ENCODE measurements at places on chromosomes 6 and 20.

DNA sequence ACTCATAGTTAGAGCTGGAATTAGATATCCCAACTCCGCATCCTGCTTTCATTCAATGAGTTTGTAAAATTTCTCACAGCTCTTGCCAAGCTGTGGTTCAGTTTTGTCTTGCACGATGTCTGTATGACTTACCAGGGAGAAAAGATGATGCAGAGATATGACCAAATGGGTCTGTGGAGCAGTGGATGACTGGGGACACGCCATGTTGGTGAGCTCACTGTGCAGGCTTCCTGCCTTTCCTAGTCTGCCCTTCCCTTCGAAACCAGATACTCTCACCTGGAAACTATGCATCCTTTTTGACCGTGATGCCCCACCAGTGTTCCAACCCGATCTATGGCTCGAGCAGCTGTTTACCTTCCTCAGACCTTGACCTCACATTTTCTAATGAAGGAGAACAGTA, 262.7 kb upstream of the BMP2 start:
- DNase-seq: no peak

DNA sequence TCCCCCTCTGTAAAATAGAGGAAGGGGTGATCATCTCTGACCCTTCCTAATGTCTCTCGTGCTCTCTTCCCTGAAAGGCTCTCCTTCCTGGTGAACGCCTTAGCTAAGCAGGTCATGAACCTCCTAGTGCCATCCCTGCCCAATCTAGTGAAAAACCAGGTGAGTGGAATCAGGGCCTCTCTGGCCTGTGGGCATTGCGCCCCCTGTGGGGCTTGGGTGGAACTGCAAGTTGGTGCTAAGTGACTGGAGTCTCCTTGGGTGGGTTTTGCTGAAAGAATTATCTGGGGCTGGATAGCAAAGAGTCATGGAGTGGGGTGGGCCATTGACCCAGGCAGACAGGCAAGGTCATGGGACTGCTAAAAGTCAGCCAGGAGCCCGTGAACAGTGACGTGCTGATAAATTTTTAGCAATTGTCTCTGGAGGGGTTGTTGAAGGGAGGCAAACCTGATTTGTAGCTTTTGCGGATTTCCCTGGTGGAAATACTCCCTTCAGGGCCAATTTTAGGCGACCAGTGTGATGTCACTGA, 8.9 kb downstream of the BPIFB1 start:
- peak; percentile 85 for DNase-seq

DNA sequence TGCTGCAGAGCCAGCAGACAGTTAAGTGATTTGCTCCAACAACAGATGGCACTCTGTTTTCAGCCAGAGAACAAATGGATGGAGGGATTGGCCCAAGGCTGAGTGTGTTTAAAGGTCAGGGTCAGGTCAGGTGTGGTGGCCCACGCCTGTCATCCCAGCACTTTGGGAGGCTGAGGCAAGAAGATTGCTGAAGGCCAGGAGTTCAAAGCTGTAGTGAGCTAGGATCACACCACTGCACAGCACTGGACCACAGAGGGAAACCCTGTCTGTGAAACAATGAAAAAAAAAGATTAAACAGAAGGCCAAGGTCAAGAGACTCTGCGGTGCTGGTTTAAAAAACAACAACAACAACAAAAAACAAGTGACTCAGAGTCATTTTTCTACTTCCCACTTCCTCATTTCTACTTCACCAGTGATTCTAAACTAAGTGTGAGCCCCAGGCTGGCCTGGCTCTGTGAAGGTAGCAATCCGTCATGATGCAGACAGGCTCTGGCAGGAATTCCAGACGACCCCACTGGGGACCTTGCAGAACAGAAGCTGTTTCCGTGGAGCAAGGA, 42.5 kb upstream of the ARMC2 start:
- DNase-seq: no peak

- no peak for DNase-seq
Observed at GRCh38 chr6:169960886-169961611, 209.6 kb downstream of the ERMARD start.

GRCh38 chr6:135710042-135710441, 141.5 kb upstream of the PDE7B start:
- no peak for DNase-seq

DNA sequence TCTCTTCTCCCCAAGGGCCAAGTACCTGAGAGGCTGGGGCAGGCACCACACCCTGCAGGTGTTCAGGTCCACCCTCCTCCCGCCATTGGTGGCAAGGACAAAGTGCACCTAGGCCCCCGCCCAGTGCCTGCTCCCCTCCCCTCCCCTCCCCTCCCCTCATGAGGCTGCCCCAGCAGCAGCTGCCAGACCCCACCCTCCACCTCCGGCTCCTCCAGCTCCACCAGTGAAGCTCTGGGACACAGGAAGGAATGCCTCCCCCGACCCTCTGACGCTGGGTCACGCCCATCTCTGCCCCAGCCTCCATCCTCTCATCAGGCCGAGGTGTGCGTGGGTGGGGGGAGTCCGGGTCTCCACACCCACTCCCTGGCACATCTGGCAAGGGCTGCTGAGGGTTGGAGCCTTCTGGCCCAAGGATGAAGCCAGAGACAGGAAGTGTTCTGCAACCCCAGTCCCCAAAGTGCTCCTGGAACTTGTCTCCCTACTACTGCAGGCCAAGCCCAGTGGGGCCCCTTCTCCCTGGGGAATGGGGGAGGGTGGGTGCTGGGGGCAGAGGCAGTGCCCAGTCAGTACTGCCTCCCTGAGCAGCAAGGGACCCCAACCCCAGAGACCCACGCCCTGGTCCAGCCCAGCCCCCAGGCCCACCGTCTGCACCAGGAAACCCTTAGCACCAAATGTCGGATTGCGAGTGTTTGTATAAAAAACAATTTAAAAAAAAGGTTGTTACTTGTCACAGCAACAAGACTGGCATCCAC, 1.6 kb upstream of the UCKL1 start:
- DNase-seq: no peak

- no peak for DNase-seq
Observed at GRCh38 chr20:12722091-12722490, 286.7 kb upstream of the SPTLC3 start.
